ENCODE measurements at places on chromosomes 12 and 14.

DNA sequence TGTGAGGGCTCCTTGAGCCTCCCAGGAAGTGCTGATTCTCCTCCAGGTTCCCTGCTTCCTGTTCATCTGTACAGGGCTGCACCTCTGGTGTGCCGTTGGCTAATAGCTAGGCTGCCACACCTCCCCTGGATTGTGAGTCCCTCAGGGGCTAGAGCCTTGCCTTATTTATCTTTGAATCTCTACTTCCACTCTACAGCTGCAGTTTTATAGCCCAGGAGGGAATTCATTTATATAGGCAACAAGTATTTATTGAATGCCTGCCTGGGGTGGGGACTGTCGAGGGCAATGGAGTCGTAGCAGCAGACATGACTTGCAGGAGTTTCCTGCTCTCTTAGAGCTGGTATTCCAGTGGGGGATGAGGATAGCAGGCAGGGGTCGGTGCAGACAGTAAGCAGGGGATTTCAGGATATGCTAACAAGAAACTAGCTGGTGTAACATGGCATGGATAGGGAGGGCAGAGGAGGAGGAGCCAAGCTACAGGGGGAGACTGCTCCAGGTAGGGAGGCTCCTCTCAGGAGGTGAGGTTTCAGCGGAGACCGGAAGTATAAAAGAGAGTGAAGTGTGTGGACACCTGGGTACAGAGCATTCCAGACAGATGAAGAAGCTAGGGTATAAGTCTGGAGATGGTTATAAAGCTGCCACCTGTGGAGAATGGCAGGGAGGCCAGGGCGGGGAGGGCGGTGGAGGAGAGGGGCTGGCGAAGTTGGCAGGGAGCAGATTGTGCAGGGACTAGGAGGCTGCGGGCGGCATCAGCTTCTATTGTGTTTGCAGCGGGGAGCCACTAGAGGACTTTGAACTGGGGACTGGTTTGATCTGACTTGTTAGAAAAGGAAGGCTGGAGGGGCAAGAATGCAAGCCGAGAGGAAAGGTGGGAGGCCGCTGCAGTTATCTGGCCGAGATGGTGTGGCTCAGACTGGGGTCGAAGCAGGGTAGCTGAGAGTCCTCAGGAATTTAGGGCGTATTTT, 17.2 kb downstream of the USP30 start:
- no peak for DNase-seq

DNA sequence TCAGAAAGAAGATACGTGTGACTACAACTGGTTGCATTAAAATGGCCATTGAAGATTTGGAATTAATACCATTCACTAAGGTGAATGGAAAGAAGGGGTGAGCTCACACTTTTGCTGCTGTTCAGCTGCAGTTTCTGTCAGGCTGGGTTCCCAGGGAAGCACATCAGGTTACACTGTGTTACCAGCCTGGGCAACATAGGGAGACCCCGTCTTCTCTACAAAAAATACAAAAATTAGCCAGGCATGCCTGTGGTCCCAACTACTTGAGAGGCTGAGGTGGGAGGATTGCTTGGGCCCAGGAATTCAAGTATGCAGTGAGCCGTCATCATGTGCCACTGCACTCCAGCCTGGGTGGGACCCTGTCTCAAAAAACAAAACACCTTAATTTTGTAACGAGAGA, 12.9 kb upstream of the ZCCHC8 start:
- DNase-seq, result no peak

- peak; percentile 12 for DNase-seq
These were observed 823 bp downstream of the RNF10 start for GRCh38 chr12:120534703-120535655.

DNA sequence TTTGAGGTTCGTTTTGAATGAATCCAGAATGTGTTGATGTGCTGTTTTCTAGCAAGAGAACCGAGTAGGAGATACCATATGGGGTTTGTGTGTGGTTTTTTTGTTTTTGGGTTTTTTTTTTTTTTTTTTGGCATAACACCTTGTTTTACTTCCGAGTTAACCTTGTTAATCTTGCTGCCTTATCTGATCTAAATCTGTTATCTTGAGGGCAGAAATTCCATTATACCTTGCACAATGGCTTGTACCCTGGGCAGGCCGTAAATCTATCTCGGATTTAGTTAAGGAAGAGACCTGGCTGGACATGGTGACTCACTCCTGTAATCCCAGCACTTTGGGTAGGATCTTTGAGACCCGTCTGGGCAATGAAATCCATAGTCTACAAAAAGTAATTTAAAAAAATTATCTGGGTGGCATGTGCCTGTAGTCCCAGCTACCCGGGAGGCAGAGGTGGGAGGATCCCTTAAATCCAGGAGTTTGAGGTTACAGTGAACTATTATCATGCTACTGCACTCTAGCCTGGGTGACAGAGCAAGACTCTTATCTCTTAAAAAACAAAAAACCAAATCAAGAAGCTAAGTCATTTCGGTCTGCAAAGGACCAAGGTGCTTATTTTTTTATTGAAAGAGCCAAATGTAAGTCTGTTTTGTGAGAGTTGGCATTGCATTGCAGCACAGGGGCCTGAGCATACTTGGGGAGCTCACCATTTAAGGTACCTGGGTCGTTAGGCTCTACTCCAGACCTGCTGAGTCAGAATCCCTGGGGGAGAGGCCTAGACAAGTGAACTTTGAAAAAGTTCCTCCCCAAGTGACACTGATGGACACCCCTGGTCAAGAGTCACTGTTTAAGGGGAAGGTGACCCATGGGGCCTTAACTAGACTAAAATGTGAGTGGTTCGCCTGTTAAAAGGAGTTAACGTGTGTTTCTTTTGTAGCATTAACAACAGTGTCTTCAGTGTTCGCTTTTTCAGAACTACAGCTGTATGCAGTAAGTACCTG, 6.7 kb downstream of the DLST start:
- DNase-seq, result no peak

- DNase-seq, result no peak
These were observed 8.6 kb downstream of the FNTB start for GRCh38 chr14:64995291-64995690.

DNA sequence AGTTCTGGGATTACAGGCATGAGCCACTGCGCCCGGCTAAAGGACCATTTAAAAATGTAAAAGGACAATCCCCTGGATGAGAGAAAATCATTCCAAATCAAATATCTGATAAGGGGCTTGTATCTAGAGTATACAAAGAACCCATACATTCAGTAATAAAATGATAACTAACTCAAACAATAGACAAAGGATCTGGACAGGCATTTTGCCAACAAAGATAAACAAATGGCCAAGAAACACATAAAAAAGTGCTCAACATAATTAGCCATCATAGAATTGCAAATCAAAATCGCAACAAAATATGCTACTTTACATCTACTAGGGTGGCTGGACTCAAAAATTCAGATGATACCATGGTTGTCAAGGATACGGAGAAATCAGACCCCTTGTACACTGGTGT, 8.5 kb upstream of the BICD1 start:
- no peak for DNase-seq
